ENCODE measurements at places on chromosomes 2 and 18.
A peak's percentile ranks its signal among the peaks of the same experiment; 100 is the strongest.

GRCh38 chr18:48055351-48055750 lies 124.9 kb upstream of the SMAD2 start:
- H3K36me3 ChIP-seq = no peaks in the 10 kb centered on the region
- no peak for DNase-seq
- no peak overlapping the region for H3K4me3 ChIP-seq
- no peak overlapping the region for H3K27ac ChIP-seq
- H3K4me1 ChIP-seq = no peaks in the 10 kb centered on the region

GRCh38 chr2:233426619-233427342 lies 72.5 kb downstream of the DGKD start:
- no peak overlapping the region for H3K4me3 ChIP-seq
- DNase-seq = no peak
- H3K27me3 ChIP-seq = no peaks in the 10 kb centered on the region
- no peaks in the 10 kb centered on the region for H3K4me1 ChIP-seq
- no peak overlapping the region for H3K27ac ChIP-seq
- H3K36me3 ChIP-seq = no peaks in the 10 kb centered on the region

GRCh38 chr2:71238089-71238488 lies 11.2 kb upstream of the PAIP2B start:
- DNase-seq = no peak
- H3K4me3 ChIP-seq = no peak overlapping the region
- no peak overlapping the region for H3K27ac ChIP-seq
- H3K36me3 ChIP-seq = no peaks in the 10 kb centered on the region
- no peaks in the 10 kb centered on the region for H3K27me3 ChIP-seq

- no peaks in the 10 kb centered on the region for H3K27me3 ChIP-seq
- no peak overlapping the region for H3K27ac ChIP-seq
- no peaks in the 10 kb centered on the region for H3K36me3 ChIP-seq
- no peak overlapping the region for H3K4me3 ChIP-seq
These were observed 47.5 kb upstream of the ASAP2 start for GRCh38 chr2:9158786-9159779.

GRCh38 chr2:12934146-12934756 lies 217.5 kb downstream of the TRIB2 start:
- H3K36me3 ChIP-seq = no peaks in the 10 kb centered on the region
- H3K4me1 ChIP-seq = no peaks in the 10 kb centered on the region
- DNase-seq = no peak
- H3K4me3 ChIP-seq = no peak overlapping the region

DNA sequence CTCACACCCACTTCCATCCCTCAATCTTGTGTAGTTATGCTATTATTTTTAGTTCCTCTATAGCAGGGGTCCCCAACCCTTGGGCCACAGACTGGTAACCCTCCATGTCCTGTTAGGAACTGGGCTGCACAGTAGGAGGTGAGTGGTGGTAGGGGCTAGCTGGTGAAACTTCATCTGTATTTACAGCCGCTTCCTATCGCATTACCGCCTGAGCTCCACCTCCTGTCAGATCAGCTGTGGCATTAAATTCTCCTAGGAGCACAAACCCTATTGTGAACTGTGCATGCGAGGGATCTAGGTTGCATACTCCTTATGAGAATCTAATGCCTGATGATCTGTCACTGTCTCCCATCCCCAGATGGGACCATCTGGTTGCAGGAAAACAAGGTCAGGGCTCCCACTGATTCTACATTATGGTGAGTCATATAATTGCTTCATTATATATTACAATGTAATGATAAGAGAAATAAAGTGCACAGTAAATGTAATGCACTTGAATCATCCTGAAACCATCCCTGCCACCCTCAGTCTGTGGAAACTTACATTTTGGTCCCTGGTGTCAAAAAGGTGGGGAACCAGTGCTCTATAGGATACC lies 1.6 kb upstream of the RAB11FIP5 start:
- no peak overlapping the region for H3K27ac ChIP-seq
- no peak for DNase-seq
- H3K36me3 ChIP-seq = no peaks in the 10 kb centered on the region
- peaks cover 12% of the 10 kb centered on the region for H3K4me1 ChIP-seq

- DNase-seq = peak; percentile 75
- no peaks in the 10 kb centered on the region for H3K36me3 ChIP-seq
- peak within 1 kb of the TSS; percentile 87 for H3K4me3 ChIP-seq
These were observed at the start of the genes KATNAL2 and PIAS2 for GRCh38 chr18:46917108-46917802. Gene KATNAL2, plus strand, starts transcription at chr18:46917602. Its CDS starts 29,271 bp downstream, at chr18:46946873. Gene PIAS2, minus strand, starts transcription at chr18:46917507. Its CDS starts 162 bp downstream, at chr18:46917345.

DNA sequence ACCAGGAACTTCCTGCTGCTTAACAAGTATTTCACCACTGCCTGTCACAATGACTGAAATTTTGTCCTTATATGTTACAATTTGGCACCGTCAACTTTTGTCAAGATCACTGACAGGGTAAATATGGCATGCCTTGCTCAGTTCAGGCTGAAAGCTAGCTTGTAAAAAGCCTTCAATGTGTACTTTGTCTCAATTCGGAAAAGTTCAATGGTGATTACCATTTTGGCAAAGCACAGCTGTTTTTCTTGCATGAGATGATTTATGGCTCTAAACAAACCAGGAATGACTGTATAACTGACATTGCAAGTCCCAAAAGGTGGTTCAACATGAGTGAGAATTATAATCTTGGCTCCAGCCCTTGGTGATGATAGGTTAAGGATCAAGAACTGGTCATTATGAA lies 1255.2 kb downstream of the CNTNAP5 start:
- H3K27ac ChIP-seq = no peak overlapping the region
- H3K4me3 ChIP-seq = no peak overlapping the region
- no peaks in the 10 kb centered on the region for H3K36me3 ChIP-seq
- DNase-seq = no peak
- H3K27me3 ChIP-seq = no peaks in the 10 kb centered on the region

GRCh38 chr2:206713746-206714145 lies 4.5 kb downstream of the DYTN start:
- no peaks in the 10 kb centered on the region for H3K27me3 ChIP-seq
- no peak for DNase-seq
- H3K4me3 ChIP-seq = no peak overlapping the region
- no peak overlapping the region for H3K27ac ChIP-seq

GRCh38 chr18:7322817-7323485 lies 92.1 kb downstream of the LRRC30 start:
- H3K4me3 ChIP-seq = no peak overlapping the region
- H3K4me1 ChIP-seq = no peaks in the 10 kb centered on the region
- no peak for DNase-seq
- no peaks in the 10 kb centered on the region for H3K27me3 ChIP-seq
- no peak overlapping the region for H3K27ac ChIP-seq
- H3K36me3 ChIP-seq = no peaks in the 10 kb centered on the region

- DNase-seq = no peak
- no peak overlapping the region for H3K4me3 ChIP-seq
- H3K27me3 ChIP-seq = no peaks in the 10 kb centered on the region
- H3K36me3 ChIP-seq = no peaks in the 10 kb centered on the region
- H3K4me1 ChIP-seq = no peaks in the 10 kb centered on the region
These were observed 69.3 kb upstream of the MEX3C start for GRCh38 chr18:51266773-51267172.

DNA sequence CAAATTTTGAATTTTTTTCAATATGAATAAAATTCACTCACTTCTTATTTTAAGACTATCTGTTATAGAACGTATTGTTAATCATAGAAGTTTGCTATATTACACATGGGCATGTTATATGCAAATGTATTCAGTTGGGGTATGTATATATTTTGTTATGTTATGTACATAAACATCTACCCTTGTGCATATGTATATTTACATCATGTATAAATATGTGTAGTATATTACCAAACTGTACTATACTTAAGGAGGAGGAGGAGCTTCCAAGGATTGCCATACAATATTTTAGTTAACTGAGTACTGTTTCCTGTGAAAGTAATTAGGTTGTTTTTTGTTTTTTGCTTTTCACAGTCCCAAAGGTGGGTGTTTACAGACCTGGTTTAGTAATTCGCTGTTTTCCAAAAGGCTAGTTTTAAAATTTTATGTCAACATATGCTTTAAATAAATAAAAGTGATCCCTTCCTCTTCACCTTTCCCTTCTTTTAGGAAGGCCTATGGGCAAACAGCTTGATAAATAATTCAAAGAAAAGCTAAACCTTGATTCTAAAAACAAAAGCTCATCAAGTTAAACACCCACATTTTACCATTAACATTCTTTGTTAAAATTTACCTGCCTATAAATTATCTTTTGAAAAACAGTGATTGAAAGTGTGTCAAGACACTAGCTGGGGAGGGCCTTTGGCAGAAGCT lies 12.9 kb upstream of the POU3F3 start:
- H3K4me1 ChIP-seq = no peaks in the 10 kb centered on the region
- no peak for DNase-seq
- H3K4me3 ChIP-seq = no peak overlapping the region
- H3K27me3 ChIP-seq = peaks cover 40% of the 10 kb centered on the region
- H3K36me3 ChIP-seq = no peaks in the 10 kb centered on the region

GRCh38 chr18:33161131-33161530 lies 279.4 kb downstream of the CCDC178 start:
- no peak for DNase-seq
- H3K4me1 ChIP-seq = no peaks in the 10 kb centered on the region
- H3K27me3 ChIP-seq = no peaks in the 10 kb centered on the region
- H3K36me3 ChIP-seq = no peaks in the 10 kb centered on the region
- H3K4me3 ChIP-seq = no peak overlapping the region
- no peak overlapping the region for H3K27ac ChIP-seq

Data from pancreas (tissue), 10 donors.